ENCODE measurements at places on chromosomes 3 and 15.

DNA sequence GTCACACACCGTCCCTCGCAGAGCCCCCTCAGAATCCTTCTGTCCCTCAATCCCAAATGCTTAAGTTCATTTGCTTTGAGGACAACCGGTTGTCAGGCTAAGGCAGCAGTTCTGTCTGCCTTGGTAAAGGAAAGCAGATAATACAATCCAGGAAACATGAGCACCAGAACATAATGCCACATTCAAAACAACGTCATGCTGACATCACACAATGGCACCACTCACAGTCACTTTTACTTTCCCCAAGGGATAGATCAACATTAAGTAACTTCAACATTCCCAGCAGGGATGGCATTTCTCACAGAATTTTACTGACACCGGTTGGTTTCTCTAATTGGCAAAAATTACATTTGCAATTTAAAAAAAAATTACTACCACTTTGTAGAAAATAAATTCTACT is 74.6 kb upstream of the PSMD6 start:
- DNase-seq: no peak

DNA sequence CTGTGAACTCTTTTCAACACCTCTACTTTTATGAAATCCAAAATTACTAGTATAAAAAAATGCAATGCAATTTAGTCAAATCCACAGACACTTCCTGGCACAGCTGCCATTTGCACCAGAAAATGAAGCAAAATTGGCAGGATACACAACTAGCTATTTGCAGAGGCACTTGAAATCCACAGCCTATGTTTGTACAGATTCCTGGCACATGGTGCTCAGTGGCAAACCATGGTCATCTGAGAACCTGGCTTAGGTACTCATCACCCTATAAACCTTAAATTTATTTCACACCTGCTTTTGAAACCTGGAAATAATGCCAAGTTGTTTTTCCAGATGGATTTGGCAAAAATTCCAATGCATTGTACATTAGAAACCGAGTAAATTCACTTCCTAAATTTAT is 20.2 kb upstream of the PPM1L start:
- DNase-seq: no peak

DNA sequence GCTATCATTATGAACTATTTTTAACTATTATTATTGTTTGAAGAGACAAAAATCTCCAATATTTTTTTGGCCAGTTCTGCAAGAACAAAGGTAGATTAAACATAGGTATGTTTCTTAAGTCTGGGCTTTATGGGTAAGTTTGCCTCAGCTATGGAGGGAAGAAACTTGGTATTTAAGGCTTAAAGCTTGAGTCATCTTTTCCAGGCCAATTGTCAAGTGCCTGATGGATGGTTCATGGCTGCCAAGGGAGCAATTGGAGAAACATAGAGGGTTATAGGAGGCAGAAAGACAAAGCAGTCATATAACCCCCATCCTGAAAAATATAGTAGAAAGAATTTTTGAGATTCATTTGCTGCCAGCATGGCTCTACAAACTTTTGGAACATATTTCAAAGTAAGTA is 7.2 kb upstream of the STAC start:
- DNase-seq: no peak

- no peak for DNase-seq
Measured at GRCh38 chr15:99564221-99565048, 1.3 kb upstream of the MEF2A start.

- no peak for DNase-seq
Measured at GRCh38 chr15:70806992-70807712, 43.8 kb upstream of the UACA start.

DNA sequence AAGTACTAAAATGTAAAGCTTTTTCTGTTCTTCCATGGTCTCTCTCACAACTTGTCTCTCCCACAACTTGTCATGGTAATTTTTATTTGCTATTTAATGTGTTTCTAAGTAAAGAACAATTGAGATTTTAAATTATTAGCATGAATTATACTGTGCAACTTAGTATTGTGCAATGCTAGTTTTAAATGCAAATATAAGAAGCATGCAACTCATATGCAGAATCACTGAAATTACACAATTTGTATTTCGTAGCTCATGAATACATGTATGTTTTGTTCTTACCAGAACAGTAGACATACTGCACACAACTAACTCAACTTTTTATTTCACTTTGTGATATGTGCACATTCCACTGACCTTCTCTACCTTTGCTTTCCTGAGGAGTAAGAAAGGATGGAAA is 96.5 kb downstream of the SQOR start:
- DNase-seq: no peak

Measured in stimulated activated CD8-positive, alpha-beta memory T cell treated with anti-CD3 and anti-CD28 coated beads, Interleukin-2, amount 100 ng/mL, for 1 hour (primary cell).